ENCODE measurements at places on chromosomes 5 and 9. TPM values are rescaled to one million over a fixed set of nuclear protein-coding genes. Genes with fewer than 3 reads are reported as not detected.

GRCh38 chr5:142211918-142212317 lies 103.3 kb downstream of the NDFIP1 start:
- no peak for DNase-seq

- no peak for DNase-seq
Observed at GRCh38 chr9:93114169-93114983, 18.4 kb downstream of the CARD19 start.

DNA sequence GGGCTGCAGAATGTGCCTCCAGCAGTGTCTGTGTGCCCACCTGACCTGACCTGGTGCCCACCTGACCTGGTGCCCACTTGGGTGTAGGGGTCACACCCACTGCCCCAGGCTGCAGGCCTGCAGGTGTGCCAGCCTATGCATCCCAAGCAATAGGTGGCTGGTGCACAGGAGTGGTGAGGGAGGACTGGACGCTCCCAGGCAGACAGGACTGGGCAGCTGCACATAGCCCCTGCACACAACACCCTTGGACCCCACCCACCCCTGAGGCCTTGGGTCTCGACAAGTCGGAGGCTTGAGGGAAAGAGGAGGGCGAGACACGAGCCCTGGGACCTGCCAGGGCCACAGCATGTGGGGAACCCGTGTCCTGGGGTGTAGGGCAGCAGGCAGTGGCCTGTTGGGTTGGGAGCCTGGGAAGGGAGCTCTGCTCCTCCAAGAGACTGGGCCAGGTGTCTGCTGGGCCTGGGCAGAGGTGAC lies 10.8 kb upstream of the NRARP start:
- DNase-seq: no peak

DNA sequence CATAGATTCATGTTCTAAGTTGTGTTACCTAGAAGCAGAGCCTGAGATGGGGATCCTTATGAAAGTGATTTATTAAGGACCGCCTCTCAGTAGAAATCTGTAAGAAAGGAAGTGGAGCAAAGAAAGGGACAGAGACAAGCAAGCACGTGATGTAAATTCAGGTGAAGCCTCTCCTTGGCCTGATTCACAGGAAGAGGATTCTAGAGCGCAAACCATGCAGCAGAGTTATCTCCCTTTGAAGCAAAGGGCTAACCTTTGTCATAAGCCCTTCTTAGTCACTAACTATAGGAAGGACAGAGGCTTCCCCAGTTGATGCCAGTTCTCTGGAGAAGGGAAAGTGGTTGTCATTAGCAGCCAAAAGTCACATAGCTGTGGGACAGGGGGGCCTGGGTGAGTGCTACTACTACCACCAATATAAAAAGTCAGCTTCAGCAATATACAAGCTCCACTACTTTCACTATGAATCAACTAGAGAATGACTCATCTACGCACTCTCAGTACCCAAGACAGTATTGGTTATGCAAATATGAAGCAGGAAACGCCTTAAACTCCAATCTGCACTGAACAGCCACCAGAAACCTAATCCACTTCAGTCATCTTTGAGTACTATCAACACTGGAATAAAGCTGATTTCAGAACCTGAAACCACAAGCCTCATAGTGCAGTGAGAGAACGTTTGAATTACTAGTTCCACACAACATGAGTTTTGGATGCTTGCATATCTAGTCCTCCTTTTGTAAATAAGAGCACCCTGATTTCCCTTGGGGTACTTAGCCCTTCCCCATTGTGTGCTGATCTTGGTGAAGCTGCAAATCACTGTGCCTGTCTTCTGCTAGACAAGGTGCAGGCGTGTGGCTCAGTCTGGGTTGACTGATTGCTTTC lies 162.7 kb downstream of the ZNF608 start:
- no peak for DNase-seq

GRCh38 chr5:33343676-33344327 lies 97.0 kb upstream of the TARS1 start:
- no peak for DNase-seq

The QRFP gene
- not detected for total RNA-seq

The OLFM1 gene
- total RNA-seq: 14.5 TPM

The PCA3 gene
- not detected for total RNA-seq

The SPATA31E1 gene
- total RNA-seq: not detected

The CDH10 gene
- not detected for total RNA-seq

The ZFP37 gene
- 2.7 TPM for total RNA-seq
